ENCODE measurements at places on chromosomes 2 and 18. TPM values are rescaled to one million over a fixed set of nuclear protein-coding genes. Genes with fewer than 3 reads are reported as not detected.

FHOD3 gene
- total RNA-seq, result 3.1 TPM

ARL4C gene
- total RNA-seq, result 50.6 TPM

DNA sequence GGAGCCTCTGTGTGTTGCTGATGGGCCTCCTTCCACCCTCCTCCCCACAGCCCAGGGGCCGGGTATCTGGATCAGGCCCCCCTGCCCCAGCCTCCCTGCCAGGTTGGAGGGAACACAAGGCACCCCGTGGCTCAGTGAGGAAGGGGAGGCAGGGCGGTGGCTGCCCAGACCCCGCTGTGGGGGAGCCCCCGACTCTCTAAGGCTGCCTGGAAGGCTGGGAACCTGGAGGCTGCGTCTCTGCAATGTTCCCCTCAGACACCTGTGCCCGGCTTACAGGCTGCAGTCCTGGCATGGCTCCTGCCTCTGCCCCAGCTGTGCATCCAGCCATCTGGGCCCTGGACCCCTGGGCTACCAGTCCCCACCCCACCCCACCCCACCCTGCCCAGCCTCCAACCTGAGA lies 438 bp upstream of the MAB21L4 start:
- DNase-seq, result no peak

- DNase-seq, result no peak
Measured at GRCh38 chr2:140895378-140895777, 1235.4 kb downstream of the LRP1B start.

DNA sequence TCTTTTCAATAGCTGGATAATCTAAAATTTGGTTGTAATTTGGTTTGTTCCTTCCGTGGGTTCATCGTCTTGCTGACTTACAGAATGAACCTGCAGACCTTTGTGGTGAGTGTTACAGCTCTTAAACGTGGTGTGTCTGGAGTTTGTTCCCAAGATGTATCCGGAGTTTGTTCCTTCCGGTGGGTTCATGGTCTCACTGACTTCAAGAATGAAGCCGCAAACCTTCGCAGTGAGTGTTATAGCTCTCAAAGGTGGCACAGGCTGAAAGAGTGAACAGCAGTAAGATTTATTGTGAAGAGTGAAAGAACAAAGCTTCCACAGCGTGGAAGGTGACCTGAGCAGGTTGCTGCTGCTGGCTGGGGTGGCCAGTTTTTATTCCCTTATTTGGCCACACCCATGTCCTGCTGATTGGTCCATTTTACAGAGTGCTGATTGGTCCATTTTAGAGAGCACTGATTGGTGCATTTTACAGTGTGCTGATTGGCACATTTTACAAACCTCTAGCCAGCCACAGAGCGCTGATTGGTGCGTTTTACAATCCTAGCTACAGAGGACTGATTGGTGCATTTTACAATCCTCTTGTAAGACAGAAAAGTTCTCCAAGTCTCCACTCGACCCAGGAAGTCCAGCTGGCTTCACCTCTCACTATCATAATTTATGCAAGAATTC lies 16.6 kb downstream of the RALB start:
- no peak for DNase-seq

- DNase-seq, result no peak
Measured at GRCh38 chr2:120787111-120787821, 51.6 kb downstream of the GLI2 start.

GRCh38 chr2:238952261-238952919 lies 104.5 kb downstream of the TWIST2 start:
- peak; percentile 63 for DNase-seq

DNA sequence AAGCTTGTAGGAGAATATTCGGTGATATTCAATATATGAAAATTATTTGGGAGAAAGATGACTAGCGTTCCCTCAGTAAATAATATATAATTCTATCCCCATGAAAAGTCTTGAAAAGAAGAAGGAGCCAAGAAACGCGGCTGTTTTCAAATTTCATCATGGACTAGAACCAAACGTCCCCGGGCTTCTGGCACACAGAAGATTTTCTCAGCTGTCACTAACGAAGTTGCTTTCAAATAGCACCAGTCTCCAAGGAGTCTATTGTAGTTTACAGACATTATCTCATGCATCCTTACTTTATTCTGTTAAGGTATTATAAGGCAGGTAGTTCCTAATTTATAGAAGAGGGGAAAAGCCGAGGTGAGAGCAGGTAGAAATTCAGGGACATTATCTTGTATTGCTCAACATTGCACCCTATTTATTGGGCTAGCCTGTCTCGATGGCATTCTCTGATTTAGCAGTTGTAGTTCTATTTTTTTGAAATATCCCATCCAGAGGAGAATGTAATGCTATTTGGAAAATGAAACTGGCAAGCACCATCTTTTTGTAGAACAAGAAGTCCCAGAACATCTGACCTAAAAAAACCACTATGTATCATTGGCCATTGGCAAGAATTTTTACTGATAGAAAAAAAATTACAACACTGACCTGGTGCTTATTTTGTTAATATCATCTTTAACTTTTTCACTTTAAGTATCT lies 198.1 kb upstream of the RASGRP3 start:
- DNase-seq, result no peak

All from fibroblast of lung (primary cell).